B cell (primary cell): ENCODE measurements at places on chromosomes 4 and X. TPM values are rescaled to one million over a fixed set of nuclear protein-coding genes. Genes with fewer than 3 reads are reported as not detected.

GRCh38 chrX:135000516-135000915 lies 9.7 kb downstream of the SMIM10 start:
- H3K36me3 ChIP-seq = no peaks in the 10 kb centered on the region
- DNase-seq = no peak
- H3K4me3 ChIP-seq = no peak overlapping the region
- peaks cover 2% of the 10 kb centered on the region for H3K27me3 ChIP-seq
- H3K4me1 ChIP-seq = peaks cover 9% of the 10 kb centered on the region

- no peaks in the 10 kb centered on the region for H3K4me1 ChIP-seq
- no peaks in the 10 kb centered on the region for H3K27me3 ChIP-seq
- no peak overlapping the region for H3K27ac ChIP-seq
- no peaks in the 10 kb centered on the region for H3K36me3 ChIP-seq
- no peak overlapping the region for H3K4me3 ChIP-seq
These were observed 328.5 kb downstream of the FBXW7 start for GRCh38 chr4:152207378-152207720.

- DNase-seq = no peak
- H3K27ac ChIP-seq = no peak overlapping the region
- H3K4me1 ChIP-seq = no peaks in the 10 kb centered on the region
These were observed 78.0 kb upstream of the MAD2L1 start for GRCh38 chr4:120144634-120145033.

DNA sequence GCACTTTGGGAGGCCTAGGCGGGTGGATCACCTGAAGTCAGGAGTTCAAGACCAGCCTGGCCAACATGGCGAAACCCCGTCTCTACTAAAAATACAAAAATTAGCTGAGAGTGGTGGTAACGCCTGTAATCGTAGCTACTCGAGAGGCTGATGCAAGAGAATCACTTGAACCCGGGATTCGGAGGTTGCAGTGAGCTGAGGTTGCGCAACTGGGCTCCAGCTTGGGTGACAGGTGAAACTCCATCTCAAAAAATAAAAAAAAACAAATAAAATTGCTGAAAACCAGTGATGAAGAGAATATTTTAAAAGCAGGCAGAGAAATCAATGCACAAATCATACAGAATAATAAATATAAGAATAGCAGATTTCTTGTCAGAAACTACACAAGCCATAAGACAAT lies 129.3 kb downstream of the SLIT2 start:
- H3K27me3 ChIP-seq = no peaks in the 10 kb centered on the region
- no peak overlapping the region for H3K27ac ChIP-seq
- H3K4me1 ChIP-seq = no peaks in the 10 kb centered on the region
- H3K36me3 ChIP-seq = no peaks in the 10 kb centered on the region
- H3K4me3 ChIP-seq = no peak overlapping the region

DNA sequence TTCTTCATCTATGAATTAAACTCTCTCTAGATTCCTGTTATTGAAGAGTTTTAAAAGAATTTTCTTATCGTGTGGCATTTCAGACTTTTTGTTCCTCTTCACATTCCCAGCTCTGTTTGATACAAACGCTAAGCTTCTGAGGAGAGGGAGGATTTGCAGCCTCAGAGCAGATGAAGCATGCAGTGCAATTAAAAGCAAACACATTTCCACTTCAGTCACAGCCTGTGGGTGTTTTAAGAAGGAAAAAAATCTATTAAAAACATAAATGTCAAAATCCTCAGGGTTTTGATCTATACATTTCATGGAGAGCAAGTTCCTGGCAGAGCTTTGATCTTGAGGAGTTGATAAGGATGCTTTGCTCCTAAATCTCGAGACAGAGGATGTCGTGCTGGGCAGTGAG lies 442.4 kb upstream of the BOD1L1 start:
- no peak for DNase-seq
- H3K4me3 ChIP-seq = no peak overlapping the region
- no peaks in the 10 kb centered on the region for H3K4me1 ChIP-seq
- no peaks in the 10 kb centered on the region for H3K27me3 ChIP-seq
- no peaks in the 10 kb centered on the region for H3K36me3 ChIP-seq

- no peaks in the 10 kb centered on the region for H3K36me3 ChIP-seq
- DNase-seq = peak; percentile 39
- H3K4me1 ChIP-seq = no peaks in the 10 kb centered on the region
- H3K4me3 ChIP-seq = no peak overlapping the region
- no peaks in the 10 kb centered on the region for H3K27me3 ChIP-seq
These were observed 163.1 kb downstream of the SMARCA1 start for GRCh38 chrX:129360175-129360574.

- no peak overlapping the region for H3K27ac ChIP-seq
- DNase-seq = peak; percentile 17
- no peaks in the 10 kb centered on the region for H3K36me3 ChIP-seq
- no peaks in the 10 kb centered on the region for H3K4me1 ChIP-seq
- H3K27me3 ChIP-seq = no peaks in the 10 kb centered on the region
- no peak overlapping the region for H3K4me3 ChIP-seq
These were observed 67.8 kb upstream of the SORBS2 start for GRCh38 chr4:185879666-185880312.

DNA sequence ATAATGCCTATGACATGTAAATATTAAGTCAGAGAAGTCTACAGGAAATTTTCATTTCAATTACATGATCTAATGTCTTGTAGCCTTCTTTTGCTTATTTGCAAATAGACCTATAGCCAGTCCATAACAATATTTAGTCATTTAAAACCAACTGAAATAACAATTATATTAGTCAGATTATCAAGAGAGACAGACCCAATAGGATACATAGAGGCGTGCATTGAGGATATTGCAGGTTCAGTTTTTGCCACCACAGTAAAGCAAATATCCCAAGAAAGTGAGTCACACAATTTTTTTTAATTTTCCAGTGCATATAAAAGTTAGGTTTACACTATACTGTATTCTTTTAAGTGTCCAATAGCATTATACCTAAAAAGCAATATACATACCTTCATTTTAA lies 349.7 kb upstream of the ATOH1 start:
- DNase-seq = no peak
- no peaks in the 10 kb centered on the region for H3K27me3 ChIP-seq
- H3K36me3 ChIP-seq = no peaks in the 10 kb centered on the region
- H3K4me3 ChIP-seq = no peak overlapping the region

DNA sequence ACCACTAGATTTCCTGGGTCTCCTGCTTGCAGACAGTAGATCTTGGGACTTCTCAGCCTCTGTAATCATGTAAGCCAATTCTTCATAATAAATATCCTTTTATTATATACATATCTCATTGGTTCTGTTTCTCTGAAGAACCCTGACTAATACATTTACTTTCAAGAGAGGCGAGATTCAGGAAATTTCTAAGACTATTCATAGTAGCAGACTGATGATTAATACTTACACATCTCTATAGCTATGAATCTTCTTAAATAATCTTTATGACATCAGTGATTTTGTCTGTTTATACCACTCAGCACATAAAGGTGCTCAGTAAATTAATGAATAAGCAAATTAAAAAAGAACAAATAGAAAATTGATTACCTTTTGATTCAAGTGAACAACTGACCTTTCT lies 682.3 kb upstream of the GRID2 start:
- DNase-seq = no peak

- no peak for DNase-seq
- H3K27me3 ChIP-seq = no peaks in the 10 kb centered on the region
- no peaks in the 10 kb centered on the region for H3K4me1 ChIP-seq
- H3K36me3 ChIP-seq = no peaks in the 10 kb centered on the region
- H3K27ac ChIP-seq = no peak overlapping the region
These were observed 54.7 kb downstream of the AMER1 start for GRCh38 chrX:64150775-64151174.

DNA sequence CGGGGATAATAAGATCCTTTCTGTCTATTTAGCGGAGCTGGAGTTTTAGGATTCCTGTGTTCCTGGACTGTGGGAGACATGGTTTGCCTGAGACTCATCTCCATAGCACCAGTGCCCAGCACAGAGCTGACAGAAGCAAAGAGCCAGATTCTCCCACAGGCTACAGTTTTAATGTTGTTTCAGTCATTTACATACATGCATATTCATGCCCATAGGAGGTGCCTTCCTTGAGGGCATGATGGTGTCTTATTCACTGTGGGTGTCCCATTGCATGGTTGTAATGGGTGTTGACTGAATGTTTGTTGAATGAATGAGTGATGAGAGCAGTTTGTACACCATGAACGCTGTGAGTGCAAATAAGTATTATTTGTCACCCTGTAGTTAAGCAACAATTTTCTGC lies 260.6 kb downstream of the EVC2 start:
- H3K4me1 ChIP-seq = no peaks in the 10 kb centered on the region
- DNase-seq = no peak
- no peaks in the 10 kb centered on the region for H3K36me3 ChIP-seq
- H3K4me3 ChIP-seq = no peak overlapping the region
- H3K27ac ChIP-seq = no peak overlapping the region

DNA sequence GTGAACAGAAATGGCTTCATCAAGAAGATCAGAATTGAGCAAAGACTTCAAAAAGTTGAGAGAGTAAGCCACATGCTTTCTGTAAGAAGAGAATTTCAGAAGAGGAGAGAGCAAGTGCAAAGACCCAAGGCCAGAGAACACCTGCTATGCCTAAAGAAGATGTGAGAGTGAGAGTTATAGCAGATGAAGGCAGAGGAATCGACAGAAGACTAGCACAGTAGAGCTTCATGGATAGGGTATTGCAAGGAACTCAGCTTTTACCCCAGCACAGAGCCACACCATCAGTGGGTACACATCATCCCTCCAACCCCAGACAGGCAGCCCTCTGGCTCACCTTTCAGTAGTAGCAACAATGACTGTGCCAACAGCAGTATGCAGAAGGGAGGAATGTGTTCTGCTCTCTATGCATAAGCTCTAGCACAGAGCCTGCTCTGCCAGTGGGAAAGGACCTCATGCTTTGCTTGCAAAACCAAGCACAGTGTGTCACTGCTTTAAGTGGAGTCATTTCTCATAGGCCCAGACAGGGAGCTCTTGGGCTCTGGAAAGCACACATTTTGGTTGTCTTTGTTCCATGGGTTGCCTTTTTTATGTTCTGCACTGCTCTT lies 318.6 kb downstream of the NAF1 start:
- no peaks in the 10 kb centered on the region for H3K4me1 ChIP-seq
- no peak for DNase-seq
- H3K36me3 ChIP-seq = no peaks in the 10 kb centered on the region
- no peak overlapping the region for H3K4me3 ChIP-seq
- no peaks in the 10 kb centered on the region for H3K27me3 ChIP-seq
- H3K27ac ChIP-seq = no peak overlapping the region

- H3K4me1 ChIP-seq = peaks cover 17% of the 10 kb centered on the region
- H3K27me3 ChIP-seq = no peaks in the 10 kb centered on the region
- no peaks in the 10 kb centered on the region for H3K36me3 ChIP-seq
These were observed 88.5 kb upstream of the CBR4 start for GRCh38 chr4:169098532-169098931.

- H3K27ac ChIP-seq = no peak overlapping the region
- no peaks in the 10 kb centered on the region for H3K27me3 ChIP-seq
- H3K4me1 ChIP-seq = no peaks in the 10 kb centered on the region
- DNase-seq = no peak
- no peak overlapping the region for H3K4me3 ChIP-seq
These were observed 273.4 kb upstream of the GRIA3 start for GRCh38 chrX:122910697-122911096.

- peaks cover 8% of the 10 kb centered on the region for H3K36me3 ChIP-seq
- no peak for DNase-seq
- H3K27ac ChIP-seq = no peak overlapping the region
- H3K4me3 ChIP-seq = no peak overlapping the region
- H3K27me3 ChIP-seq = no peaks in the 10 kb centered on the region
- no peaks in the 10 kb centered on the region for H3K4me1 ChIP-seq
These were observed 117.0 kb downstream of the DHRSX start for GRCh38 chrX:2383735-2384134.

DNA sequence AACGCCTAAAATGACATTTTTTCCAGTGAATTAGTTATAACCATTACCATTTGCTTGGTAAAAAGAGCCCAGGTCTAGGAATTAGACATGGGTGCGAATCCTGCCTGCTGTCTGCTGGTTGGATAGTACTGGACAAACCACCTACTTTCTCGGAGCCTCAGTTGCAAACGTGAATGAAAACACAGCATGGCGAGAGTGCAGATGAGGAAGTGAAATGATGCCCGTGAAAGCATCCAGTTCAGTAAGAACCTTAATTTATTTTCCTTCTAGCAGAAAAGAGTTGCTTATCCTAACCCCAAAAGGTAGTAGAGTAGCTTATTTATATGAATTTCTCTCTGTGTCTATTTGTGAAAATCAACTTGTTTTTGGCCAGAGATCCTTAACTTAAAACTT lies 171.4 kb upstream of the GALNT7 start:
- no peaks in the 10 kb centered on the region for H3K27me3 ChIP-seq
- no peak overlapping the region for H3K27ac ChIP-seq
- H3K4me3 ChIP-seq = no peak overlapping the region
- no peaks in the 10 kb centered on the region for H3K36me3 ChIP-seq
- no peaks in the 10 kb centered on the region for H3K4me1 ChIP-seq
- no peak for DNase-seq

DNA sequence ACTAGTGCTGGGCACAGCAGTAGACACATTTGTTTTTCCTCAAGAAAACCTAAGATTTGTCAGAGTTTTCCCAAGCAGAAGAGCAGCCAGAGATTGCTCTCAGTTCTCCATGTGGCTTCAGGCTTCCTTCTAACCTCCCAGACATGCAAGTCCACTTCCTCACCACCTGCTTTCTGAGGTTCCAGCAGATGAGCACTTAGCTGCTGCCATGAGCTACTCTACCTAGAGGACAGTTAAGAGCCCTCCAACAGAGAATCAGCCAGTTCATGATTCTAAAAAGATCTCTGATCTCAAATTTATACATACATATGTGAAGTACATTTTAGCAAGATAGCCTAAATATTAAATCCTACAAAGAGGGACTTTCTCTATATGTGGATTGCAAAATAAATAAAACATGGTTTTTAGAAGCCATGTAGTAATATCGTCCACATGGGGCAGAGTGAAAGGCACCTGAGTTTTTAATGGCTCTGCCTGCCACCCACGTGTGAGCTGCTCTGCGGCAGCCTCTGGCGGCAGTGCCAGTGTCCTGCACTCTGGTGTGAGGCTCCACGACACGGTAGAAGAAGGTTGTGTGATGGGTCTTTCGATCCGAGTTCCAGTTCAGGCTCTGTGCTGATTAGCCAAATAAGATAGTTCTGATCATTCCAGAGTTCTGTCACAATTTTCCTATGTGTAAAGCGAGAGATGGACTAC lies 10.3 kb downstream of the CYP4V2 start:
- no peaks in the 10 kb centered on the region for H3K27me3 ChIP-seq
- H3K36me3 ChIP-seq = no peaks in the 10 kb centered on the region
- H3K4me3 ChIP-seq = no peak overlapping the region

- H3K4me3 ChIP-seq = peak within 1 kb of the TSS; percentile 64
- H3K36me3 ChIP-seq = no peaks in the 10 kb centered on the region
- no peak within 1 kb of the TSS for H3K27ac ChIP-seq
- DNase-seq = peak; percentile 20
- peaks cover 28% of the 10 kb centered on the region for H3K4me1 ChIP-seq
These were observed at the start of gene GALNTL6 for GRCh38 chr4:171812665-171813525. TSS of gene GALNTL6 (plus strand) at chr4:171813404.

- H3K27ac ChIP-seq = no peak overlapping the region
- no peak for DNase-seq
- no peaks in the 10 kb centered on the region for H3K27me3 ChIP-seq
- no peaks in the 10 kb centered on the region for H3K36me3 ChIP-seq
These were observed 125.6 kb downstream of the PARM1 start for GRCh38 chr4:75058486-75058885.

- no peak for DNase-seq
- peaks cover 12% of the 10 kb centered on the region for H3K4me1 ChIP-seq
- H3K27ac ChIP-seq = no peak overlapping the region
- no peaks in the 10 kb centered on the region for H3K27me3 ChIP-seq
- no peak overlapping the region for H3K4me3 ChIP-seq
- no peaks in the 10 kb centered on the region for H3K36me3 ChIP-seq
These were observed 105.5 kb downstream of the SHROOM3 start for GRCh38 chr4:76540486-76540885.

GCNA gene
- total RNA-seq = 5.6 and 6.2 TPM in 2 replicates

RBM47 gene
- total RNA-seq = 12.6 and 12.9 TPM in 2 replicates

IL13RA1 gene
- total RNA-seq = 36.1 and 36.7 TPM in 2 replicates

RIPPLY1 gene
- not detected in 2 replicates for total RNA-seq

CXCL11 gene
- not detected in 2 replicates for total RNA-seq

COX18 gene
- 12.7 and 14.4 TPM in 2 replicates for total RNA-seq

ADGRG2 gene
- total RNA-seq = not detected in 2 replicates

MMAA gene
- 7.8 and 9.0 TPM in 2 replicates for total RNA-seq
